Left hindlimb (tissue), 1 donor: ENCODE measurements at places on chromosomes 6 and 20.

GRCh38 chr6:134330555-134330954 is 12.6 kb upstream of the SGK1 start:
- DNase-seq = no peak

DNA sequence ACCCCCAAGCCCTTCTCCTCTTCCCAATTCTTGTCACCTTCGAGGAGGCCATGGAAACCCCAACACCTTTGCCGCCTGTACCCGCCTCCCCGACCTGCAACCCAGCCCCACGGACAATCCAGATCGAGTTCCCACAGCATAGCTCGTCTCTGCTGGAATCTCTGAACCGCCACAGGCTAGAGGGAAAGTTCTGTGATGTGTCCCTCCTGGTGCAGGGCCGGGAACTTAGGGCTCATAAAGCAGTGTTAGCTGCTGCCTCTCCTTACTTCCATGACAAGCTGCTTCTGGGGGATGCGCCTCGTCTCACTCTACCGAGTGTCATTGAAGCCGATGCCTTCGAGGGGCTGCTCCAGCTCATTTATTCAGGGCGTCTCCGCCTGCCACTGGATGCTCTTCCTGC is 675 bp downstream of the ZBTB9 start:
- DNase-seq = no peak

DNA sequence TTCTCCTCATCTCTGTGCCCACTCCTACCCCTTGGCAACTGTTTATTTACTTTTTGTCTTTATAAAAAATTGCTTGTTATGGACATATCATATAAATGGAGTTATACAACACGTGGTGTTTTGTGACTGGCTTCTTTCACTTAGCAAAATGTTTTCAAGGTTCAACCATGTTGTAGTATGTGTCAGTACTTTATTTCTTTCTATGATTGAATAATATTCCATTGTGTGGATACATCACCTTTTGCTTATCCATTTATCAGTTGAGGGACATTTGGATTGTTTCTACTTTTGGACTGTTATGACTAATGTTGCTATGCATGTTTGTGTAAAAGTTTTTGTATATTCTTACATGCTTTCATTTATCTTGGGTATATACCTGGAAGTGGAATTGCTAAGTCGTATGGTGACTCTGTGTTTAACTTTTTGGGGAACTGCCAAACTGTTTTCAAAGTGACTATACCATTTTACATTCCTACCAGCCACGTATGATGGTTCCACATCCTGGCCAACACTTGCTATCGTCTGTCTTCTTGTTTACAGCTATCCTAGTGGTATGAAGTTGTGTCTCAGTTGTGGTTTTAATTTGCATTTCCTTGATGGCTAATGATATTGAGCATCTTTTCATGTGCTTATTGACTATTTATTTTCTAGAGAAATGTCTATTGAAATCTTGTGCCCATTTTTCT is 84.4 kb downstream of the SLX4IP start:
- no peak for DNase-seq

- no peak for DNase-seq
Observed at GRCh38 chr6:146359131-146359530, 184.5 kb upstream of the RAB32 start.

DNA sequence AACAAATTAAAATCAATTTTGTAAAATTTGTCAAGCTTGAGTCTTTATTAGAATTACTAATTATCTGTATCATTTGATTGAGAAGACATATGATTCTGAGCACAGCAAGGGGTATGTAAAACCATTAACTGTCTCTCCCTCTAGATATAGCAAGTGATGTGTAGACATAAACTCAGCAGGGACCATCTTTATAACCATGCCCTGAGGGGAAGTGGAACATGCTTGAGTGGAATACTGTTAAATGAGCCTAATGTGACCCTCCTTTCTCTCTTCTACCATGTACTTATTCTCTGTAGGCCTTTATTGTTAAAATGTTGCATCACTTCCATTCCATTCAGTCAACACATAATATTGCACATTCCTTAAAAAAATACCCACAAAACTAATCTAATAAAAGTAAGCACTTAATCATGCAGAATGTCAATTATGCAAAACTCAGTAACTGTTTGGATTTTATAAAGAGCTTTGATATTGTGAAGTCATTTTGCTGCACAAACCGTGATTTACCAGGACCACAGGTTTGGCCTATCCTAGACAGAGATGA is 896.6 kb upstream of the MANEA start:
- no peak for DNase-seq

DNA sequence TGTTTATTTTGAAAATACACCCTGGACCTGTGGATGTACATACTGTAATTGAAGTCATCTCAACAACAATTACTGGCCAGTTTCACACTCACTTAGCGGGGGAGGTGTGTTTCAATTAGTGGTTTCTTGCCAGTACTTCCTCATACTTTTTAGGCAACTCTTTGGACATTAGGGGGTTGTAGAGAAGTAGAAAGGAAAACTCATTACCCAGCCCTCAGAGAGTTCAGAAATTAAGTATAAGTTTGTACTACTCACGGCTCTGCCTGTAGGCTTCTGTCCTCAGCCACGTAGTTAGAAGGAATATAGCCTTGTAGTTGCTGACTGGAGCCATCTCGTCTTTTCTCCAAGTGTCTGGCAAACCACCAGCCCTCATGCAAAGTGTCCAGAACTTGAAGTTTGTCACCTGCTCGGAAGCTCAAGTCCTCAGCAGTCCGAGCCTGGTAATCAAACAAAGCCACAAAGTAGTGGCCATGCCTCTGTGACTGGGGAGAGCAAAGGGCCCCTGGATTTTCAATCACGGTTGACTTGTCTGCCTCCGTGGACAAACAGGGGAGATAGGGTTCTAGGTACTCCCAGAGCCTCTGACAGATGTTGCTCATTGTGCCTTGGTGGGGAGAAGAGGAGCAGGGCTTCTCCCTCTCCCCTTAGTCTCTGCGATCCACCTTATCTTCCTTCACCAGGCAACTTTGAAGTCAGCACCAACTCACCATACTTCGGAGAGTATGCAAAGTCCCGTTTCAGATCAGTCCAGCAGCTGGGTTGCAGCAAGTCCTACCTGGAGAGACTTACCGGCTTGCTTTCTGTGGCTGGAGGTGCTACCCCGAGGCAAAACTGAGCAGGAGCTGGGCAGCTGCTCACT is 749 bp downstream of the FRK start:
- DNase-seq = no peak

GRCh38 chr6:108464418-108465097 is 96.2 kb upstream of the FOXO3 start:
- DNase-seq = peak; percentile 75

DNA sequence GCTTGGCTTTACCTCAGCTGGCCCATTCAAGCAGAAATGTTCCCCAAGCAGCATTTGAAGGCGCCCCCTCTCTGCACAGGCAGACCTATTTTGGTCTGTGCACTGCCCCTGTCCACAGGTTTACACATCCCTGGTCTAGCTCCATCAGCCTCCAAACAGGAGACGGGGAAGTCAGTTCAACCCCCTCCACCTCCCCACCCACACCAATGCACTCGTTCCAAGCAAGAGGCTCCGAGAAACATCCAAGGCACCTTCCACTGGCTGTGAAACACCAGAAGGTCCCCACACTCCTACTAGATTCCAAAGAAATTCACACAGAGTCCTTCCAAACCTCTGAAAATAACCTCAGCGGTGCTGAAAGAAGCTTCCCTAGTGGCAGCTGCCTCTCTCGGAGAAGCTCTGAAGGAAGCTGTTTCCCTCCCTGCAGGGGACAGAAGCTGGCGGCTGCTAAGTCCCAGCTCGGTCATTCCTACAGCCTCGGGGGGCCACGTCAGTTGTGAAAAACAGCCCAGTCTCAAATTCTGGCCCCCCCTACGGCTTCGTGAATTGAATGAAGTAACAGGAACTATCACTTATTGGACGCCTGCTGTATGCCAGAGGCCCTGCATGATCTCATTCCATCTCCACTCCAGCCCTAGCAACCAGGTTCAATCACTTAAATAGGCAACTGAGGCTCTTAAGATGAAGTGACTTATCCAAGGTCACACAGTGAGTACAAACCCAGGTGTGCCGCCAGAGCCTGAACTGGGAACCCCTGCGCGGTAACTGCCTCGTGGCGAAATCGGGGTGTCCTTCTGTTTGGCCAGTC is 815 bp downstream of the SPATA2 start:
- DNase-seq = no peak

- no peak for DNase-seq
Observed at GRCh38 chr20:57535297-57535696, 10.4 kb upstream of the CTCFL start.

- no peak for DNase-seq
Observed at GRCh38 chr6:68013780-68014515, 621.1 kb upstream of the ADGRB3 start.

- no peak for DNase-seq
Observed at GRCh38 chr20:9202420-9203080, 133.7 kb downstream of the PLCB4 start.

DNA sequence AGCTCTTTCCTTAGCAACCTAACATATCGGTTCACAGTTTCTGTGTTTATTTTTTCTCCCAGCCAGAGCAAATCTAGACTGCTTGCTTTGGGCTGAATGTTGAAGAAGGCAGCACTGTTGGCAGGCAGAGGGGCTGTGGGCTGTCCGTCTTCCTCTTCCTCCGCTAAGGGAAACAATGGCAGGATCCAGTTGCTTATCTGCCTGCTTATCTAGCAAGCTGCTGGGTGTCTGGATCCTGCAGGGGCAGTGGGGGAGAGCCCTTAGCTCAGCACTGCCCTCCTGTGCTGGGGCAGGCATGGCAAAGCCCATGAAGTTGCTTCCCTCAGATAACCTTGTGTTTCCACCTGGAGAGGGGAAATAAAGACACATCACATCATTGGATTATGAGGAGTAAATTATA is 92.7 kb upstream of the CD93 start:
- DNase-seq = no peak

- DNase-seq = peak; percentile 78
Observed at GRCh38 chr6:43876602-43877001, 106.6 kb downstream of the VEGFA start.

GRCh38 chr6:7328243-7328642 is 15.2 kb upstream of the SSR1 start:
- no peak for DNase-seq

- DNase-seq = no peak
Observed at GRCh38 chr6:72620871-72621290, 983 bp upstream of the KCNQ5 start.

- no peak for DNase-seq
Observed at GRCh38 chr6:34108176-34108575, 37.7 kb downstream of the GRM4 start.

- no peak for DNase-seq
Observed at GRCh38 chr6:39818695-39819094, 26.5 kb downstream of the DAAM2 start.

DNA sequence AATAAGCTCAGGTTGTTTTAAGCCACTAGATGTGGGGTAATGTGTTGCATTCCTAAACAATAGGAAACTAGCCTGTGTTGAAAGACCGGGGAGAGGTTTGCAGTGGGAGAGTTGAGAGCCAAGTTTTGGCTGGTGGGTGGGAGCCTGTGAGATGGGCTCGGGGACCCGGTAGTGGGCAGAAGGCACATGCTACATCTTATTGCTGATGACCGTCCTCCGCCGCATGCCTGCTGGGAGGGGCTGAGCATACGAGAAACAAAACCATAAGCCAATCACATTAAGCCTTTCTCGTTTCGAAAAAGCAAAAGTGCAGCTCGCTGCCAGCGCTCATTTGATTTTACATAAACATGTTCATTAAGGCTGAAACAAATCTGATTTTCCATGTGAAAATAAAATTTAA is 57.4 kb upstream of the MPC1 start:
- DNase-seq = no peak

DNA sequence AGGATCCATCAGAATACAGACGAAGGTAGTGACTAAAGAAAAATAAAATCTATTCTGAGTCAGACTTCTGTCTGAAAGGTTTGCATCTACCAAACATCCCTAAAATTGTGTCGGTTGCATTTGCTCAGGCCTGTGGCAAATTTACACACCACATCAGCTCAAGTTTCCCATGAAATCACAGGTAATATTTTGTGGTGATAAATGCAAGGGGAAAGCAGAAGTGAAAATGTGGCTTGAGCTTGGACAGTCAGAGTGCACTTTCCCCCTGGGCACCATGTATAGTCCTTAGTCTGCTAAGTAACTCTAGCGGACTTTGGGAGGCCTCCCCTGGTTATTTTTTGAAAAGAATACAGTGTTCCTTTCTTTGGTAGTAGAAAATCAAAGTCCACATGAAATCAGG is 159.1 kb downstream of the PKHD1 start:
- DNase-seq = no peak

- no peak for DNase-seq
Observed at GRCh38 chr6:3151691-3152090, 5.7 kb downstream of the TUBB2A start.

DNA sequence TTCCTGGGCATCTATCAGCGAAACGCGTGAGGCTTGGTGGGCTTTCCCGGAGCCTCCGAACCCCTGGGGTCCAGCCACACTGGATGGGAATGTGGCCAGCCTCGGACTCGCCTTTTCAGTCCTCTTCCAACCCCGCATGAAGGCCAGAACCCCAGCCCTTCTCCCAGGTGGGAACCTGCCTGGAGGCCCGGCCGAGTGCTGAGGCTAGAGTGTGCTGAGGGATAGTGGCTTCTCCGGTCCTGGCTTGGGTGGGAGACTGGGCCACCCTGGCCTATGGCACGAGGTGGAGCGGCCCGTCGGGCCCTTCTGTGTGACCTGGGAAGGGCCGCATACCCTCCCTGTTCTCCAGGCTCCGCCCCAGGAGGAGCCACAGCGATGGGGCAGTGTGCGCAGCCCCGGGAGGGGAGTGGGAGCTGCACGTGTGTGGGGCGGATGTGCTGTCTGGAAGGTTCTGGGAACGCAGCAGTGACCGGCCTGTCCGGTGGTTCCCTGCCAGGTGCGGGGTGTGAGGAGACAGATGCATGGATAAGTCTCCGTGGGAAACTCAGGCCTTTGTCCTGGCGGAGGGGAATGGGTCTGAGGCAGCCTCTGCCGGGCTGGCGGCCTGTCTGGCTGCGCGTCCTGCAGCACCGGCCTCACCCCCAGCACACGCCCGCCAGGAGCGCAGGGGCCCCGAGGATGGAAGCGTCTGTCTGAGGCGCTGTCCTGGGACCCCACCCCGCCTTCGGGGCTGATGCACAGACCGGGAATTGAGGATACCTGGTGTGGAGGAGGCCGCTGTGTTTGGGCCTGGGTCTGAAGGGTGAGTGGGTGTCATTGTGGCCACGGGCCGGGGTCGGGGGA is 1.1 kb upstream of the BHLHE23 start:
- no peak for DNase-seq
